ENCODE measurements at places on chromosomes 2 and 18. TPM values are rescaled to one million over a fixed set of nuclear protein-coding genes. Genes with fewer than 3 reads are reported as not detected.

The PTPRM gene
- total RNA-seq: 109 TPM

The PCARE gene
- total RNA-seq: 3.3 TPM

DNA sequence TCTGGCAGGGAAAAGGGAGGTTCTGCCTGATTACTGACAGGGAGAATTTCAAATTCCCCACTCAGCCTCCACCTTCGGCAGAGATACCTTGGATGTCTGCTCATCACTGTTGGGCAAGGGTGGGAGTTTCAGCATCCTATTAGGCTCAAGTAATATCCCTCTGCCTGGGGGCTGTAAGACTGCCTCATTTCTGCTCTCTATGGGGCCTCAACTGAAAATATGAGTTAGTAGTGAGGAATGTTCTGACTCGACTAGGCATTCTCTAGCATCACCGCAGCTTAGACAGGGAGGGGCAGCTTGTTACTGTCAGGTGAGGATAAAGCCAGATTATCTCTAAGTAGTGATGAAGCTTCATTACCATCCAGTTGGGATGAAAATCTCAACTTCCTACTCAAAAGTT, 87.7 kb upstream of the LRP1B start:
- no peak for DNase-seq

- DNase-seq: no peak
Observed at GRCh38 chr2:233714121-233714520, 1.4 kb downstream of the UGT1A5 start.

DNA sequence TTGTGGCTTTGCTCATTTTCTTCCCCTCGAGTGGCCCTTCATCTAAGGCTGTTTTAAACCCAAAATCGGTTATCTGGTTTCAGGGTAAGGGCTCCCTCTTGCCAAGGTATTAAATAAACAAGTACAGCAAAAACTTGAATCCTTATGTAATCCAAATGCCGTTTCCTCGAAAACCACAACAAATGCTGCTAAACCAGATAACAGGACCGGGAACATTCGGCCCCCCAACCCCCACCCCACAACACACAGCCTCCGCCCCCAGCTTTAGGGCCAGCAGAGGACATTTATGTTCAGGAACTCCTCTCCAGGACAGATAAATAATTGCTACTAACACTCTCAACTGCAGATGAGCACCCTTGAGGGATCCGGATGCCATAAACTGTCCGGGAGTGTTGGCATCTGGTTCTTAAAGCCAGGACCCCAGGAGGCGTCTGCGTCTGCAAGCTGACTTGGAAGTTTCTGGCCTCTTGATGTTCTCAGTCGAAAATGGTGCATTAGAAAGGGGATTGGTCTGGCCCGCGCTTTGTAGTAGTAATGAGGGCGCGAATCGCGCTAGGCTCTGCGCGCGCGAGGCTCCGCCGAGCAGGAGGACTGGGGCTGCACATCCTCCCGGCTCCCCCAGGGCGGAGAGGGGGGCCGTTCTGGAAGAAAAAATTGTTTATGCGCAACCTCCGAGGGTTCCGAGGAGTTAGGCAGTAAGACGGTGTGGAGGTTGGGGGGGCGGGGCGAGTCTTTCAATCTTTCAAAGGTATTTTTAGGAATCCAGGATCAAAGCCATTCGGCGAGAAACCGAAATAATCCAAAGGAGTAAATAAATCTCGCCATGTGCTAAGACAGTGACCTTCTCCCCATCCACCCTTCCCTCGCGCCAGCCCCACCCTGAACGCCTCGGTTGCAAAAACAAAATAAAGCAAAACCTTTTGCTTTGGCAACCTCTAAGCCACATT, 3.9 kb upstream of the ID2 start:
- peak; percentile 84 for DNase-seq
